ENCODE measurements at places on chromosomes 6 and 20.

DNA sequence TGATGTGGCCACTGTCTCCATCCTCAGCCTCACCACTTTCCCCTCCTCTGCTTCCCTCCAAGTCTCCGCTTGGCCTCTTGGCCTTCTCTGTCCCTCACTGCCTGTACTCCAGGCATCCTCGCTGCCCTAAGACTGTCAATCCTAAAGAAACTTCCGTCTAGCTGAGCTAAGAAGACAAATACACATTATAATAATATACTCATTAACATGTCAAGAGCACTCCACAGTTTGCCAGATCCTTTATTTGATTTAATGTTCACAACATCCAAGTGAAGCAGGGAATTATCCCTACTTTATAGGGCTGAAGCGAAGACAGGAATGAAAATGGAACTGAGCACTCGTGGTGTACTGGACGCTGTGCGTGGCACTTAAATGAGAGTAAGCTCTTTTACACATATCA is 72.4 kb upstream of the SLC22A23 start:
- no peak for DNase-seq

DNA sequence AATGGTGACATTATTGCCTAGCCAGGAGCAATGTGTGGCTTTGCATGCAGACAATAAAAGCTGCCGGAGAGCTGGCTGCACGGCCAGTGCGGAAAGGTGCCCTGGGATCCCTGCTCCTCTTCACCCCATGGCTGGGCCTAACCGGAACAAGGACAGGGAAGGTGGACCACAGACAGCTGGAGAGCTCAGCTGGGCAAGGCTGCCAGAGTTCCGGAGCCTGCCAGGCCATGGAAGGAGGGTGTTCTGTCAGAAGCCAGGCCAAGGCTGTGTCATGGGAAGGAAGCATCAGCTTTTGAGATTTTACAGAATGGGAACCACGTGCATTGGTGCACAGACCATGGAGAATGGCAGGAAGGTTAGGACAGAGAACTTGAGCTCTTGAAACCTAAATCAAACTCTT is 25.0 kb downstream of the MAP1LC3A start:
- DNase-seq: no peak

GRCh38 chr20:51230727-51231126 is 207.8 kb upstream of the KCNG1 start:
- DNase-seq: no peak

DNA sequence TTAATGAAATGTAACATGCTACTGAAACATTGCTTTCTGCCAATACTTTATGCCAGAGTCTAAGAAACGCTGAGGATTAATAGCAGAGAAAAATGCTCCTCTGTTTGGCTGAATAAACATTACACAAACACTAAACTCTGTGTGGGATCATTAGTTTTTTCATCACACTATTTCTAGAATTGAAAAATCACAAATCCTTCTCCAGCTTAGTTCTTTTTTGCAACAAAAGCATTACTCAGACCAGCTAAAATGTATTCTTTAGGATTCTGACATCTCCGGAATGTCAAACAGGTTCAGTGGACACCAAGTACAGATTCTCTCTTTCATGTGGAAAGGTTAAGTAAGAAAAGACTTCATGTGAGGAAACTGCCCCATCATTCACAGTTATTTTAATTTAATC is 226.9 kb downstream of the SIM1 start:
- DNase-seq: no peak

DNA sequence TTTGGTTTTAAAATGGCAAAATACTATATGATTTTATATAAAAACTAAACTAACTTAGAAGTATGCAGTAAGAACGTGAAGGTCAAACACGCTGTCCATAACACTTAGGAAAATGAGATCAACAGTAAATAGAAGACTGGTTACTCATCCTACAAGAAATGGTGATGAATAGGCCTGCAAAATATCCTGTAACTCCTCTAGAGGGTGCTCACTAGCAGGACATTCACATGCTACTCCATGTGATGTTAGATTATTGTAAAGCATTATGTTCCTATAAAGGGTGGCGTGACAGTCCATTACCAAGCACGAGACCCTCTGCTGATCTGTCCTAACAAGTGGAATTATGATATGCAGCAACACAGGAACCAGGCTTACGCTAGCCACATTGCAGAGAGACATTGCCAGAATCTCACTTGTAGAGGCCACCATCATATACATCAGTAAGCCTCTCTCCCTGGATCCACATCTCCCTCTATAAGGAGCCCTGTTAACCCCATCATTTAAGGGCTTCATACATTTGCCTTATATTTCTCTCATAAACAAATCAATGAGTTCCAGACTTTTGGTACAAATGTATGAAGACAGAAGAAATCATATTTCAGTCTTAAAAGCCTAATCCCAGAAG is 18.0 kb upstream of the DEFB129 start:
- no peak for DNase-seq

- DNase-seq: no peak
These were observed 61.4 kb downstream of the NOL4L start for GRCh38 chr20:32523613-32524213.
